AG09309 (cell line): ENCODE measurements at places on chromosomes 6 and 20.

DNA sequence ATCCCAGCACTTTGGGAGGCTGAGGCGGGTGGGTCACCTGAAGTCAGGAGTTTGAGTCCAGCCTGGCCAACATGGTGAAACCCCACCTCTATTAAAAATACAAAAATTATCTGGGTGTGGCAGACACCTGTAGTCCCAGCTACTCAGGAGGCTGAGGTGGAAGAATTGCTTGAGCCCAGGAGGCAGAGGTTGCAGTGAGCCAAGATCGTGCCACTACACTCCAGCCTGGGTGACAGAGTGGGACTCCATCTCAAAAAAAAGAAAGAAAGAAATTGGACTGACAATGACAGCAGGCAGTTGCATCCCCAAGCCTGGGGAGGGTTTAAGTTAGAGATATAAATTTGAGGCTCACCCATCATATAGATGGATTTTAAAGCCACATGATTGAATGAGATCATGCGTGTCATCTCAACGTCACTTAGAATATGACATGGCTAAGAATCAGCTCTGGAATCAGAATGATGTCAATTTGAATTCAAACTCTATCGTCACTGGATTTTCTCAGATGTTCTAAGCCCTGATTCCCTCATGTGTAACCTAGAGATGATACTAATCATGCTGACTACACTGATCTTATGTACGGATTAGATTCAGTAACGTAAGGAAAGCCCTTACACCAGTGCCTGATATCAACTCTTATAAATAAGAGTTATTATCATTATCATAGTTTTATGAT, 534.0 kb upstream of the JARID2 start:
- no peak for DNase-seq

- no peak for DNase-seq
Measured at GRCh38 chr6:108001696-108002231, 43.8 kb upstream of the SEC63 start.

DNA sequence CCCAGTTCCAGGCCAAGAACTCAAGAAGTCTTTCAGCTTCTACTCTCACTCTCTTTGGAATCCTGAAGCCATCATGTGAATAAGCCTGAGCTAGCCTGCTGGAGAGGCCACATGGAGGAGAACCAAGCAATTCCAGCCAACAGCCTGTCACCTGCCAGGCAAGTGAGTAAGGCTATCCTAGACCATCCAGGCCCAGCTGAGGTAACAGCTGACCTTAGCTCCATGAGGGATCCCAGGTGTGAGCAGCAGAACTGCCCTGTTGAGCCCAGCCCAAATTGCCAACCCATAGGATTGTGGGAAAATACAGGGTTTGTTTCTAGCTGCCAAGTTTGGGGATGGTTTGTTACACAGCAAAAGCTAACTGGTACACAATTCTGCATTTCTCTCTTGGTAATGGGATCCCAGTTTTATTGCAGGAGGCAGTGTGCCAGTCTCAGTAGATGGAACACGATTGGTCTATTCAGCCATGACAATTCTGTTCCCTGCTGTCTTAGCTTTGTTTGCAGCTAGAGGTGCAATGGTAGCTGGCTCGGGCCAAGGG, 5.5 kb downstream of the SRXN1 start:
- DNase-seq: no peak

GRCh38 chr6:88105741-88106340, 58.2 kb downstream of the SPACA1 start:
- DNase-seq: no peak
